Hepatocyte (in vitro differentiated cells): ENCODE measurements at places on chromosomes 6 and 20. TPM values are rescaled to one million over a fixed set of nuclear protein-coding genes. Genes with fewer than 3 reads are reported as not detected.

GRCh38 chr6:5308066-5308465, 46.8 kb downstream of the FARS2 start:
- no peak overlapping the region for H3K27ac ChIP-seq
- H3K4me1 ChIP-seq: peaks cover 12% of the 10 kb centered on the region
- H3K36me3 ChIP-seq: no peaks in the 10 kb centered on the region
- no peak overlapping the region for H3K4me3 ChIP-seq

- DNase-seq: no peak
- H3K27me3 ChIP-seq: no peaks in the 10 kb centered on the region
- H3K4me3 ChIP-seq: no peak overlapping the region
- no peaks in the 10 kb centered on the region for H3K36me3 ChIP-seq
- H3K4me1 ChIP-seq: no peaks in the 10 kb centered on the region
Measured at GRCh38 chr20:39311851-39312506, 349.8 kb downstream of the DHX35 start.

DNA sequence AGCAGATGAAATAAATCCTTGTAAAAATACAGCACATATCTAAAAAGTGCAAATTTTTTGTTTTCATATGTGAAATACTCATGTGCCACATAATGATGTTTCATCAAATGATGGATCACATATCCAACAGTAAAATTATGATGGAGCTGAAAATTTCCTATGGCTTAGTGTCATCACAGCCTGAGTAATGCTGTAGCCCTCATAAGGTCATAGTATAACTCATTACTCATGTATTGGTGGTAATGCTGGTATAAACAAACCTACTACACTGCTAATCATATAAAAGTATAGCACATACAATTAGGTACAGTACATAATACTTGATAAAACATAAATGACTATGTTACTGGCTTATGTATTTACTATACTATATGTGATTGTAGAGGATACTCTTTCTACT, 12.9 kb downstream of the TSPYL1 start:
- no peak overlapping the region for H3K4me3 ChIP-seq
- DNase-seq: no peak
- no peaks in the 10 kb centered on the region for H3K27me3 ChIP-seq
- H3K4me1 ChIP-seq: no peaks in the 10 kb centered on the region
- H3K27ac ChIP-seq: no peak overlapping the region

DNA sequence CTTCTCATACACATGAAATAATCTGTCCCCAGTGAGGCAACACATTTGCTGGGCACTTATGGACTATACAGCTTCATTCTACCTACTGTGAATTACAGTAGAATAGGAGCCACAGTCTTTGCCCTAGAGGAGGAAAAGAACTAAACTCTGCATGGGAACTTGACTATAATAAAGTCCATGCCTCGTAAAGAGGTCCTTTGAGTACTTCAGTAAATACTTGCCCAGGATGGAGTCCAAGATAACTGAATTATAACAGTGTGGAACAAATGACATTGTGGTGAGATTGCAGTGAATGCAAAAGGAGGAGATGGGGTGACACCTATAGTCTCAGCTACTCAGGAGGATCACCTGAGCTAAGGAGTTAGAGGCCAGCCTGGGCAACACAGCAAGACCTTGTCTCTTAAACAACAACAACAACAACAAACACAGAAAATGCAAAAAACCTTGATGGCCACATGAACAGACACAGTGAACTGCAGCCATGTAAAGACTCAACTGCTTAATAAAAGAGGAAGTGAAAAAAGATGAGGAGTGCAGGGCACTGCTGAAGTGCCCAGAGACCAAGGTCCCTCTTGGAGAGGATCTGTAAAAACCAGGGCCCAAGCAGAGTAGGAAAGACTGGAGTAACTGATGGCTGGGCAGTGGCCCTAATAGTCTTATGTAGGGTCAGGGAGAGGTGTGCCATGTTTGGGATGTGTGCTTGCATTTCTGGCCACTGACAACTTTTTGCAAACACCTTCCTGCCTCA, 3.7 kb downstream of the MRPS18A start:
- H3K27ac ChIP-seq: peak overlapping the region; percentile 43
- no peak overlapping the region for H3K4me3 ChIP-seq

DNA sequence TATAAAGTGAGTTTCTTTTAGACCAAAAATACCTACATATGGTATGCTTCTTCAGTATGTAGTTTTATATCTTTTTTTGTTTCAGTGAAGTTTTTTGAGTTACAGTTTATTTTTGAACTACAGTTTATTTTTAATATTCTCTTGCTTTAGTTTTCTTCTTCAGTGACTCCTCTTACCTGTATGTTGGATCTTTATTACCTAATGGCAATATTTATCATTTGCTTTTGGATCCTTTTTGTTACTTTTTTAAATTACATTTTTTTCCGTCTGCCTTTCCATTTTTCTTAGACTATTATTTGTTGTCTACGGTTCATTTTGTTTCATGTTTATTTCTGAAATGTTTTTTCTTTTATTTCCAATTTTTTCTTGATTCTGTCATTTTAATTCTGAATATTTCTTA, 71.9 kb downstream of the SMAP1 start:
- DNase-seq: no peak
- no peak overlapping the region for H3K4me3 ChIP-seq
- no peaks in the 10 kb centered on the region for H3K4me1 ChIP-seq
- no peak overlapping the region for H3K27ac ChIP-seq
- no peaks in the 10 kb centered on the region for H3K27me3 ChIP-seq

GRCh38 chr20:2921506-2921905, 48.2 kb downstream of the PTPRA start:
- H3K27me3 ChIP-seq: no peaks in the 10 kb centered on the region
- no peaks in the 10 kb centered on the region for H3K36me3 ChIP-seq
- H3K4me3 ChIP-seq: no peak overlapping the region
- H3K27ac ChIP-seq: no peak overlapping the region
- DNase-seq: no peak

- no peak overlapping the region for H3K4me3 ChIP-seq
- H3K4me1 ChIP-seq: peaks cover 55% of the 10 kb centered on the region
- DNase-seq: no peak
- H3K36me3 ChIP-seq: no peaks in the 10 kb centered on the region
- H3K27ac ChIP-seq: peak overlapping the region; percentile 3
Measured at GRCh38 chr6:143694560-143694959, 16.8 kb downstream of the PHACTR2 start.

DNA sequence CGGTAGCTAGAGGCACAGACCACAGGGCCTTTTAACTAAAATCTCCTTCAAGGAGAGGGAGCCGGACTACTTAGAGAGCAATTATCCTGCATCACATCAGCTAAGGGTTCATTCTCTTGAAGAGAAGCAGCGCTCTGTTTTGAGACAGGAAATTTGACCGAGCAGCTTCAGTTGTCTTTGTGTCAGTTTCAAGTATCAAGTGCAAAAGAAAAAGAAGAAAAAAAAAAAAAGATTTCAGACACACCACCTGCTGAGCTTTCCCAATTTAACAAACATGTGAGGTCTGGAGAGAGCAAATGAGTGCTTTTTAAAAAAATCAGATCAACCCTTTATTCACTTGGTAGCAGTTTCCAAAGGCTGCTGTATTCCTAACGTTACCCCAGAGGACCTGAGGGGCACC, 273.5 kb upstream of the POU3F2 start:
- no peak overlapping the region for H3K27ac ChIP-seq
- no peak for DNase-seq
- H3K4me1 ChIP-seq: no peaks in the 10 kb centered on the region
- no peaks in the 10 kb centered on the region for H3K27me3 ChIP-seq
- H3K4me3 ChIP-seq: no peak overlapping the region

DNA sequence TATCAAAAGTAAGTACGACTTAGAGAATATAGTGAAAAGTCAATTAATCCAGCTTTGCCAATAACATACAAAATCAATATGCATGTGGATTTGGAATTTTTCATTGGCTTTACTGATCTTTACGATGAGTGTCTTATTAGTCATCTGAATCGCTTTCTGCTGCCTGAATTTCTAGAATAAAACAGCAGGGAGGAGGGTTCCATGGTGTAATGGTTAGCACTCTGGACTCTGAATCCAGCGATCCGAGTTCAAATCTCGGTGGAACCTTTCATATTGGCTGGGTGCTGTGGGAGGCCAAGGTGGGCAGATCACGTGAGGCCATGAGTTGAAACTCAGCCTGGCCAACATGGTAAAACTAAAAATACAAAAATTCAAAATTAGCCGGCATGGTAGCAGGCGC, 448.8 kb downstream of the RNF144B start:
- H3K4me3 ChIP-seq: no peak overlapping the region
- no peaks in the 10 kb centered on the region for H3K36me3 ChIP-seq
- no peak for DNase-seq
- H3K27ac ChIP-seq: no peak overlapping the region
- no peaks in the 10 kb centered on the region for H3K27me3 ChIP-seq
- H3K4me1 ChIP-seq: no peaks in the 10 kb centered on the region

- H3K4me1 ChIP-seq: peaks cover 8% of the 10 kb centered on the region
- no peaks in the 10 kb centered on the region for H3K27me3 ChIP-seq
- H3K4me3 ChIP-seq: no peak overlapping the region
- no peak overlapping the region for H3K27ac ChIP-seq
- H3K36me3 ChIP-seq: no peaks in the 10 kb centered on the region
Measured at GRCh38 chr6:105592329-105592728, 189.4 kb upstream of the PREP start.

- no peak overlapping the region for H3K27ac ChIP-seq
- DNase-seq: no peak
- H3K4me3 ChIP-seq: no peak overlapping the region
Measured at GRCh38 chr20:38628580-38629470, 27.2 kb downstream of the ARHGAP40 start.

- no peak overlapping the region for H3K27ac ChIP-seq
- DNase-seq: no peak
- H3K4me3 ChIP-seq: no peak overlapping the region
- H3K36me3 ChIP-seq: no peaks in the 10 kb centered on the region
- H3K4me1 ChIP-seq: no peaks in the 10 kb centered on the region
Measured at GRCh38 chr20:12737900-12738299, 270.9 kb upstream of the SPTLC3 start.

- H3K4me3 ChIP-seq: no peak overlapping the region
- DNase-seq: no peak
- no peak overlapping the region for H3K27ac ChIP-seq
- no peaks in the 10 kb centered on the region for H3K4me1 ChIP-seq
- H3K36me3 ChIP-seq: no peaks in the 10 kb centered on the region
Measured at GRCh38 chr20:59748619-59749191, 144.4 kb downstream of the PHACTR3 start.

DNA sequence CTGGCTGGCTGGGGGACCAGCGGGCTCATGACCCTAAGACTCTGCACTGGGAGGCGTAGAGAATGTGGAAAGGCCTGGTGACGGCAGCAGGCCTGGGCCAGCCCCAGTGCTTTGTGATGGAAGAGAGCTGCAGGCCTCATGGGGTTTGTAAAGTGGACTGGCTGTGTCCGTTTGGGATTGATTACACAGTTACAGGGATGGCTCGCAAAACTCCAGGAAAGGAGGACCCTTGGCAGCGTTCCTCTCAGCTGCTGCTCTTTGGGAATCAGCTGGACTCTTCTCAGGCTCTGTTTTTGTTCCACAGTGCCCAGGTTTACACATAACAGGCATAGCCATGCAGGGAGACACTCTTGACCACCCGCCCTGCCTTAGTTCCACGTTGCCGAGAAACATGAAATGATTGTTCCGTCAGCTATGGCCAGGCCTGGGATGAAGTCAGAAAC, 89.0 kb downstream of the SLX4IP start:
- no peaks in the 10 kb centered on the region for H3K27me3 ChIP-seq
- no peak overlapping the region for H3K4me3 ChIP-seq
- peak overlapping the region; percentile 78 for H3K27ac ChIP-seq
- DNase-seq: peak; percentile 15
- H3K36me3 ChIP-seq: no peaks in the 10 kb centered on the region
- peaks cover 12% of the 10 kb centered on the region for H3K4me1 ChIP-seq

DNA sequence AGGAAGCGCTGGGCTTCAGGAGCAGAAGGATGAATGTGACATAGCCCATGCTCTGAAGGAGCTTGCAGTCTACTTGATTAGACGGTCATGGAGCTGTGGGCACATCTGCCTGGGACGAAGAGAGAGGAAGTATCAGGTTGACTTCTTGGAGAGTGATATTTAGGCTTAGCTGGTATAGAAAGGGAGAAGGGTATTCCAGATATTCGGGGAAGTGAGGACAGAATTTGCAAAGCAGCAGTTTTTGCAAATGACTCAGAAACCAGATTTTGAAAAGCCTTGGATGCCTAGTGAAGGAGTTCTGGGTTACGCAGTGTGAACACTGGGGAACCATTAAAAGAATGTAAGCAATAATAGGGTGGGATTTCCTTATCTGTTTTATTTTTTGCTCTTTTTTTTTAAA, 60.7 kb downstream of the EYA4 start:
- no peak overlapping the region for H3K4me3 ChIP-seq
- no peak overlapping the region for H3K27ac ChIP-seq
- H3K36me3 ChIP-seq: no peaks in the 10 kb centered on the region
- no peak for DNase-seq
- no peaks in the 10 kb centered on the region for H3K4me1 ChIP-seq

GRCh38 chr6:8683204-8683603, 247.9 kb upstream of the SLC35B3 start:
- no peaks in the 10 kb centered on the region for H3K4me1 ChIP-seq

GRCh38 chr6:155195903-155196302, 67.9 kb upstream of the CLDN20 start:
- no peaks in the 10 kb centered on the region for H3K27me3 ChIP-seq
- H3K36me3 ChIP-seq: no peaks in the 10 kb centered on the region
- no peak overlapping the region for H3K4me3 ChIP-seq
- DNase-seq: no peak
- H3K4me1 ChIP-seq: no peaks in the 10 kb centered on the region
- H3K27ac ChIP-seq: no peak overlapping the region

GRCh38 chr6:118551063-118552053, 3.3 kb downstream of the PLN start:
- no peak overlapping the region for H3K4me3 ChIP-seq
- H3K27me3 ChIP-seq: no peaks in the 10 kb centered on the region
- no peaks in the 10 kb centered on the region for H3K36me3 ChIP-seq
- no peaks in the 10 kb centered on the region for H3K4me1 ChIP-seq
- H3K27ac ChIP-seq: no peak overlapping the region

DNA sequence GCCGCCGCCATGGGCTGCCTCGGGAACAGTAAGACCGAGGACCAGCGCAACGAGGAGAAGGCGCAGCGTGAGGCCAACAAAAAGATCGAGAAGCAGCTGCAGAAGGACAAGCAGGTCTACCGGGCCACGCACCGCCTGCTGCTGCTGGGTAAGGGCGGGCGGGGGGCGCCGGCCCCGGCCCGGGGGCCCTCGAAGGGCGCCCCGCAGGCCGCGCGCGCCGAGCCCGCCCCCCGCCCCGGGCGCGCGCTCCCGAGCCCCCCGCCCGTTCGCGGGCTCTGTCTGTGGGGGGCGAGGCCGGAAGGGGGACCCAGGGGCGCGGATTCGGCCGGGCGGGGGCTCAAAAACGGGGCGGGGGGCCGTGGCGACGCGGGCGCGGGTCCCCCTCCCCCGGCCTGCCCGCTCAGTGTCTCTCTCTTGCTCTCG, 39.2 kb downstream of the GNAS start:
- H3K4me1 ChIP-seq: peaks cover 35% of the 10 kb centered on the region
- H3K27me3 ChIP-seq: no peaks in the 10 kb centered on the region
- peak overlapping the region; percentile 100 for H3K27ac ChIP-seq

The SAMD10 gene
- 1.1 and 1.6 TPM in 2 replicates for total RNA-seq

The UBE2V1 gene
- 57.7 and 64.0 TPM in 2 replicates for total RNA-seq

The MMP24 gene
- 0.76 and 1.2 TPM in 2 replicates for total RNA-seq

The SLC23A2 gene
- 11.3 and 13.3 TPM in 2 replicates for total RNA-seq

The PAK5 gene
- 0.76 and 0.97 TPM in 2 replicates for total RNA-seq

The SH3BGRL2 gene
- 63.6 and 71.4 TPM in 2 replicates for total RNA-seq

The SUN5 gene
- total RNA-seq: not detected in 2 replicates

The SASH1 gene
- 5.3 and 7.8 TPM in 2 replicates for total RNA-seq
